ENCODE measurements at places on chromosomes 5 and 9. TPM values are rescaled to one million over a fixed set of nuclear protein-coding genes. Genes with fewer than 3 reads are reported as not detected.

Gene FAM153A
- 11.4 TPM for total RNA-seq

Gene ZFP37
- 1.9 TPM for total RNA-seq

Gene ZNF354C
- 6.9 TPM for total RNA-seq

Gene OTULINL
- total RNA-seq = 10.3 TPM

Gene GPR21
- total RNA-seq = 1.7 TPM

Gene CD72
- 16.7 TPM for total RNA-seq

Gene PCDHB9
- total RNA-seq = not detected

Gene NDUFB6
- 83.9 TPM for total RNA-seq

Gene CCL27
- total RNA-seq = 0.64 TPM

Gene TSSK1B
- total RNA-seq = not detected

Gene PWWP2A
- total RNA-seq = 16.2 TPM

Gene C9orf72
- total RNA-seq = 13.9 TPM

Gene GRM6
- not detected for total RNA-seq

Gene PCDHA10
- total RNA-seq = not detected

Gene ERAP2
- total RNA-seq = 34.4 TPM

Gene MYMK
- not detected for total RNA-seq

Gene OGN
- not detected for total RNA-seq

Gene PCDHB16
- total RNA-seq = not detected

Gene ECSCR
- 1.9 TPM for total RNA-seq

Gene PAIP2
- total RNA-seq = 111 TPM

Gene ANKRD31
- 0.47 TPM for total RNA-seq

Gene FGF10
- not detected for total RNA-seq

Gene RNF180
- not detected for total RNA-seq

Gene SLC22A4
- 1.9 TPM for total RNA-seq

Gene TMEM171
- not detected for total RNA-seq

Gene SPINK13
- not detected for total RNA-seq

Gene PCDHB11
- total RNA-seq = not detected

Gene C6
- not detected for total RNA-seq

Gene CCDC183
- 1.3 TPM for total RNA-seq

Gene IL9
- 0.93 TPM for total RNA-seq

Gene SLC4A9
- 0.25 TPM for total RNA-seq

Gene SDHA
- 198 TPM for total RNA-seq

Gene SLC24A2
- not detected for total RNA-seq

Gene NSMF
- 61.3 TPM for total RNA-seq

Gene SLC2A6
- 1.8 TPM for total RNA-seq

Gene TMEM252
- not detected for total RNA-seq

Gene ZDHHC11B
- total RNA-seq = not detected

Gene EDIL3
- total RNA-seq = not detected

Gene LMX1B
- not detected for total RNA-seq

Gene PHF24
- total RNA-seq = 0.06 TPM
